HepG2 (cell line): ENCODE measurements at places on chromosomes 7 and 10. TPM values are rescaled to one million over a fixed set of nuclear protein-coding genes. Genes with fewer than 3 reads are reported as not detected.

- H3K4me3 ChIP-seq: no peak overlapping the region
- no peaks in the 10 kb centered on the region; the same call in 1 of the 2 replicates for H3K27me3 ChIP-seq
- DNase-seq: no peak
- H3K4me1 ChIP-seq: no peaks in the 10 kb centered on the region
- H3K36me3 ChIP-seq: no peaks in the 10 kb centered on the region
- no peak overlapping the region for H3K27ac ChIP-seq
Measured at GRCh38 chr10:21100871-21101514, 203.9 kb upstream of the NEBL start.

IQCE gene
- 2.5 and 3.0 TPM in 2 replicates for total RNA-seq

DNA sequence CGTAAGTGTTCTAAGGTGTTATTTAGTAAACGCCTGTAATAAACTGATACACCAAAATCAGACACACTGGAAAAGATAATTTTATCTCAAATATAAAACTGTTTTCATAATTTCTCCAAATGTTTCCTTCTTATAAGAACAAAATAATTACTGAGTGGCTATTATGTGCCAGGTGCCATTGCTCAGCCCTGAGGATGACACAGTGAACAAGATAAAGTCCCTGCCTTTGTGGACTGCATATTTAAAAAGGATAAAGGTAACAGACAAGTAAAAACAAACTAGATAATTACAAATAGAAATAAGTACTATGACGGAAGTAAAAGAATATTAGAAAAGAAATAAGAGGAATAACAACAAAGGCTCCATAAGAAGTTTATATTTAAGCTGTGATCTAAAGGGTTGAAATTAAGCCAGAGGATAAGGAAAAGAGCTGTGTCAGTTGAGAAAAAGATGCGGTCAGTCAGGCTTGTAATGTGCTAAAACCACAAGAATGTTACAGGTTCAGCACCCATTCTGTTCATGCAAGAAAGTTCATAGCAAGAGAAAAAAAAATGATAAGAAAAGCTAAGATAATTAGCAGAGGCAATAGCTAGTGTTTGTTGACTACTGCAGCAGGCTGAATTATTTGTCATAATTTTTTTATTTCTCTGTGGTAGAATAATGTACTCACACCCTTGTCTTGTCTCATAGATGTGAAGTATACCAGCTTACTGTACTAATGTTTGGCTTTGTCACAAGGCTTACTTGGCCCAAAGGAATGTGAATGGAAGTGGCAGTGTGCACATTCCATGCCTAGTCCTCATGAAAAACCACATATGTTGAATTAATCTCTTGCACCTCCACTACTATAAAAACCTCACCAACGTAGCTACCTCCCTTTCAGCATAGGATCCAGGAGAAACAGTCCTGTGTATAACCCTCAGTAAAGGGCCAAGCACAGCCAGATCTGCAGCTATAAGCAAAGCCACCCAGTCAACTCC is 75.1 kb downstream of the CRPPA start:
- H3K4me3 ChIP-seq: no peak overlapping the region
- H3K36me3 ChIP-seq: no peaks in the 10 kb centered on the region
- no peaks in the 10 kb centered on the region for H3K27me3 ChIP-seq
- no peak for DNase-seq
- no peak overlapping the region for H3K27ac ChIP-seq

GRCh38 chr7:87494454-87494853 is 19.0 kb upstream of the ABCB4 start:
- H3K4me3 ChIP-seq: no peak overlapping the region
- H3K4me1 ChIP-seq: peaks cover 41% of the 10 kb centered on the region
- no peaks in the 10 kb centered on the region for H3K27me3 ChIP-seq
- no peak overlapping the region for H3K27ac ChIP-seq
- no peaks in the 10 kb centered on the region for H3K36me3 ChIP-seq

- no peaks in the 10 kb centered on the region for H3K36me3 ChIP-seq
- H3K4me1 ChIP-seq: peaks cover 21% of the 10 kb centered on the region
- H3K4me3 ChIP-seq: no peak overlapping the region
- no peak overlapping the region for H3K27ac ChIP-seq
Measured at GRCh38 chr7:151509670-151510333, 9.9 kb downstream of the RHEB start.

TMEM176A gene
- total RNA-seq: not detected in 2 replicates

- DNase-seq: no peak
- H3K36me3 ChIP-seq: no peaks in the 10 kb centered on the region
- peaks cover 7% of the 10 kb centered on the region; the same call in 1 of the 3 replicates for H3K27me3 ChIP-seq
- H3K4me1 ChIP-seq: no peaks in the 10 kb centered on the region
- no peak overlapping the region for H3K27ac ChIP-seq
Measured at GRCh38 chr7:45511721-45512597, 62.2 kb upstream of the ADCY1 start.

GRCh38 chr7:141203586-141203985 is 129.7 kb downstream of the TMEM178B start:
- no peak for DNase-seq
- no peaks in the 10 kb centered on the region for H3K36me3 ChIP-seq

GTPBP4 gene
- 85.5 and 101 TPM in 2 replicates for total RNA-seq

TMEM130 gene
- total RNA-seq: not detected in 2 replicates

NPFFR1 gene
- under 0.01 TPM in 1 of 2 replicates, not detected in the other for total RNA-seq

DNA sequence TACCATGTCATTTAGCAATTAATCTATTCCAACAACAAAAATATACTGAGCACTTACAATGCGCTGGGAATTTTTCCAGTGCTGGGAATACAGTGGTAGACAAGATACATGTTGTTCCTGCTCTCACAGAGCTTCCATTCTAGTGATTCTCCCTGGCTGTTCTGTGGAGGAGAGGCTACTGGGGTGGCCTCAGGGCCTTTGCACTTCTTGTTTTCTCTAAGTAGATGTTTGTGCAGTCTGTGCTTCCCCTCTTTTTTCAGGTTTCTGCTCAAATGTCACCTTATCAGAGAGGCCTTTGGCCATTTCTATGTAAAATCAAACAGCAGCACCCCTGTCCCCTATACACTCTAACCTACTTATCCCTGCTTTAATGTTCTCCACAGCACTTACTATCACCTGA is 24.7 kb downstream of the OSBPL3 start:
- H3K27me3 ChIP-seq: no peaks in the 10 kb centered on the region
- DNase-seq: no peak
- no peak overlapping the region for H3K27ac ChIP-seq
- no peak overlapping the region for H3K4me3 ChIP-seq
- no peaks in the 10 kb centered on the region for H3K36me3 ChIP-seq
- H3K4me1 ChIP-seq: no peaks in the 10 kb centered on the region

DNA sequence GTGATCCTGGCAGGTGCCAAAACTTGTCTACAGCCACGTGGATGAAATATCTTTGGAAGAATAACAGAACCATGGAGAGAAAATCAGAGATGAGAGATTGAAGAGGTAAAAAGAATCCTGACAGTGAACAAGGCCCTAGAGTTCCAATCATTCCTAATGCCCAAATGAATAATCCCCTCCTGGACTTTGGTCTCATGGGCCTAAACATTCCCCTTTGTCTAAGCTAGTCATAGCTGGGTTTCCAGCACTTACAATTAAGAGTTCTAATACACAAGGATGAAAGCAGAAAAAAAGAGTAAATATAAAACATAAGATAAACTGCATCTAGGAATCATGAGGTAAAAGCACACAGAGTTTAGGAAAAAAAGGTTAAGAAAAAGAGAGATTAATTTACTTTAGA is 40.2 kb downstream of the ARHGAP12 start:
- peaks cover 8% of the 10 kb centered on the region; the same call in 1 of the 3 replicates for H3K36me3 ChIP-seq
- H3K27ac ChIP-seq: peak overlapping the region; percentile 62

DNA sequence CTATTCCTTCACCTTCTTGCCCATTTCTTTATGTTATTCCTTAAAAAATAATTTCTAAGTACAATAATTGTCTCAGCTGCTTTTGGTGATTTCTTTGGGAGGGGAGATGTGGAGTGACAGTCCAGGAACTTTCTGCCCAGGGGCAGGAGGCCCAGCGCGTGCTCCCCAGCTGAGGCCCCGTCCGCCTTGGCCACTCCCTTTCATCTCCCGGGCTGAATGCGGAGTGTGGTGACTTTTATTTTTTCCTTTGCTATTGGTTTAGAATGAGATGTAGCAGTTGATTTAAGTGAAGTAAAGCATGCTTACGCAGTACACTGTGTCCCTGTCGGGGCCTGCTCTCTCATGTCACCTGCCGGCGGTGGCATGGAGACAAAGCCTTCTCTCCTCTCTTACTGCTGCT is 141.6 kb downstream of the MGMT start:
- H3K36me3 ChIP-seq: no peaks in the 10 kb centered on the region
- DNase-seq: no peak
- H3K27ac ChIP-seq: no peak overlapping the region
- H3K4me3 ChIP-seq: no peak overlapping the region
- H3K27me3 ChIP-seq: no peaks in the 10 kb centered on the region

DNA sequence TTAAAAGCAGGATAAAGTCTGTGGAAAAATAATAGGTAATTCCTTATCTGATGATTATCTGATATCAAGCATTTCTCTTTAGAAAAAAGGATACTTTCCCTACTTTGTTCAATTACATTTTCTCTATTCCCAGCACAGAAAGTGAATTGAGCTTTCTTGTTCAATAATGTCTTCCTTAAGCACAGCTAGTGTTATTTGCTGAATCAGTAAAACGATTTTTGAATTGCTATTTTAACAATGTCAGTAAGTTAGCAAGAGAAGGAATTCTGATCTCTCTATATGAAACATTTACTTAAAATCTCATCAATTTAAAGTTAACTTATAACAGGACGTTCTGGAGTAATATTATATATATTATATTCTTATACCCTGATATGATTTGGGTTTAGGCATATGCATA is 337.2 kb upstream of the ANKRD30A start:
- H3K4me1 ChIP-seq: no peaks in the 10 kb centered on the region
- H3K4me3 ChIP-seq: no peak overlapping the region
- no peaks in the 10 kb centered on the region for H3K27me3 ChIP-seq
- no peaks in the 10 kb centered on the region for H3K36me3 ChIP-seq

DNA sequence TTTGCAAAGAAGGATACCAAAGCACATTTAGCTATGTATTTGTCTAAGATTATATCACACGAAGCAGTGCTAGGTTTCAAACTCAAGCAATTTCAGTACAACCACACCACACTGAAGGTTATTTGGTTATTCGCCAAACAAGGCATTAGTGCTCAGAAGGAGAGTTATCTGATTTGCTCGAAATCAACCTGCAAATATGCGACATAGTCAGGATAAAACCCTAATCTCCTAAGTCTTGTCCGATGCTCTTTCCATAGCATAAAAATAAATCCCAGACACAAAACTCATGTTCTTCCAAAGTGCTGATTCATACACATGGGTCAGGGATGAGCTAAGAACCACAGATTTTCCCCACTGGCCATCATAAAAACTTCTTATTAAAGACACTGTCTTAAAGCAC is 1288.0 kb upstream of the SORCS1 start:
- no peaks in the 10 kb centered on the region for H3K36me3 ChIP-seq
- H3K27ac ChIP-seq: no peak overlapping the region
- no peak for DNase-seq
- H3K4me1 ChIP-seq: no peaks in the 10 kb centered on the region

- DNase-seq: no peak
- peaks cover 9% of the 10 kb centered on the region for H3K4me1 ChIP-seq
- H3K4me3 ChIP-seq: no peak overlapping the region
- H3K27me3 ChIP-seq: no peaks in the 10 kb centered on the region
Measured at GRCh38 chr10:102269017-102269416, 23.7 kb downstream of the GBF1 start.

HOXA3 gene
- 2.1 and 2.9 TPM in 2 replicates for total RNA-seq

GRCh38 chr10:83917537-83918506 is 221.5 kb upstream of the GHITM start:
- no peaks in the 10 kb centered on the region for H3K36me3 ChIP-seq
- H3K4me3 ChIP-seq: no peak overlapping the region
- no peak overlapping the region for H3K27ac ChIP-seq
- peaks cover 11% of the 10 kb centered on the region for H3K4me1 ChIP-seq
- no peaks in the 10 kb centered on the region for H3K27me3 ChIP-seq
- DNase-seq: peak; percentile 12

- H3K36me3 ChIP-seq: peaks cover 4% of the 10 kb centered on the region; the same call in 1 of the 2 replicates
- peak overlapping the region; percentile 66 for H3K27ac ChIP-seq
- DNase-seq: no peak
Measured at GRCh38 chr7:135160858-135161653, 9.5 kb downstream of the CYREN start.

GRCh38 chr10:28090506-28090905 is 91.6 kb upstream of the ODAD2 start:
- DNase-seq: no peak
- no peak overlapping the region for H3K4me3 ChIP-seq
- no peaks in the 10 kb centered on the region for H3K4me1 ChIP-seq
- H3K27ac ChIP-seq: no peak overlapping the region
- peaks cover 12% of the 10 kb centered on the region; the same call in 1 of the 3 replicates for H3K36me3 ChIP-seq
- no peaks in the 10 kb centered on the region for H3K27me3 ChIP-seq

GRCh38 chr10:10942441-10942840 is 75.2 kb upstream of the CELF2 start:
- no peak for DNase-seq
- H3K36me3 ChIP-seq: no peaks in the 10 kb centered on the region
- no peaks in the 10 kb centered on the region for H3K27me3 ChIP-seq
- H3K27ac ChIP-seq: no peak overlapping the region

GRCh38 chr7:13839063-13839462 is 150.4 kb downstream of the ETV1 start:
- DNase-seq: no peak
- no peaks in the 10 kb centered on the region for H3K36me3 ChIP-seq
- no peak overlapping the region for H3K27ac ChIP-seq
- no peaks in the 10 kb centered on the region for H3K4me1 ChIP-seq

- H3K4me1 ChIP-seq: peaks cover 37% of the 10 kb centered on the region
- peak; percentile 23 for DNase-seq
- H3K36me3 ChIP-seq: no peaks in the 10 kb centered on the region
- H3K4me3 ChIP-seq: peak within 1 kb of the TSS; percentile 97
- H3K27me3 ChIP-seq: no peaks in the 10 kb centered on the region; the same call in 2 of the 3 replicates
Measured at GRCh38 chr7:99143853-99144672, at the start of gene SMURF1. Gene SMURF1, minus strand, starts transcription at chr7:99144108. Its CDS starts 328 bp downstream, at chr7:99143780.

DNA sequence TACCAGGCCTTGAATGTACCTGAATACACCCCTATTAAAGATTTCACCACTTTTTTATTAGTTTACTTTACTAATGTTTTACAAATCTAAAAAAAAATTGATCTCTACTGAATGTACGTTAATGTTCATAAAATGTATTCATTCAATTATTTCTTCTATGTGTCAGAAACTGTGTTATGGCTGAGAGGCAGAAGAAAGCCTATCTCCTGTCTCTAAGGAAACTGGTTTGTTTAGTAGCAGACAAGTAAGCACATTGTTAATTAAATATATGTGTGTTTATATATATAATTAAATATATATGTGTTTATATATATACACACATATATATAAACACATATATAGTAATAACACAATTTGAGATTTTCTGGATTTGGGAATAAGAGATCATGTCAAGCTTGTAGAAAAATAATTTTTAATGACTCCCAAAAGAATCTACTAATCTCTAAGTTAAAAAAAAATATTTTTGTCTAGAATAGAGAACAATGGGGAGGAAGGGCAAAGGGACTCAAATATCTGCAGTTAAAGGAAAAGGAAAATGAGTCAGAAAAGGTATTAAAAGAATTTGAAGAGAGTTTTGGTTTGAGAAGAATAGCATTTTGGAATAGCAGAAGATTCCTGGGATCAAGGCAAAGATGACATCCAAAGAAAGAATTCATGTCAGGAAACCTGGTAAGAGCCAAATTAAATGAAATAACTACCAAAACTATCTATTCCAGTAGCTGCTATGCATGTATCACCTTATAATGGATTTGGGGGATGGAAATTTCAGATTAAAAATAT is 92.1 kb downstream of the CH25H start:
- H3K27me3 ChIP-seq: no peaks in the 10 kb centered on the region
- no peaks in the 10 kb centered on the region for H3K4me1 ChIP-seq
- no peak overlapping the region for H3K4me3 ChIP-seq
- no peak overlapping the region for H3K27ac ChIP-seq

- H3K4me3 ChIP-seq: no peak overlapping the region
- no peaks in the 10 kb centered on the region for H3K36me3 ChIP-seq
- peaks cover 15% of the 10 kb centered on the region for H3K4me1 ChIP-seq
- no peak for DNase-seq
- H3K27me3 ChIP-seq: no peaks in the 10 kb centered on the region
Measured at GRCh38 chr10:112938808-112939482, 11.1 kb upstream of the TCF7L2 start.
